ENCODE measurements at places on chromosomes 16 and 17. TPM values are rescaled to one million over a fixed set of nuclear protein-coding genes. Genes with fewer than 3 reads are reported as not detected.

The SMIM5 gene
- 29.5 TPM for polyA plus RNA-seq

The KRT9 gene
- not detected for polyA plus RNA-seq

The GABARAP gene
- 1,252 TPM for polyA plus RNA-seq

The KIF18B gene
- polyA plus RNA-seq, result 2.2 TPM

The GPRC5B gene
- polyA plus RNA-seq, result 16.3 TPM

The MRPS23 gene
- 43.3 TPM for polyA plus RNA-seq

The HGS gene
- polyA plus RNA-seq, result 138 TPM

The RNF222 gene
- polyA plus RNA-seq, result 1.5 TPM

The JPH3 gene
- polyA plus RNA-seq, result 0.31 TPM

The DOC2B gene
- polyA plus RNA-seq, result 3.8 TPM

The OR3A1 gene
- polyA plus RNA-seq, result not detected

The ITGAD gene
- not detected for polyA plus RNA-seq

The USP43 gene
- polyA plus RNA-seq, result 1.5 TPM

The RUNDC3A gene
- polyA plus RNA-seq, result 4.5 TPM

The MT4 gene
- not detected for polyA plus RNA-seq

The ZNF597 gene
- polyA plus RNA-seq, result 1.1 TPM

The KRTAP1-5 gene
- polyA plus RNA-seq, result not detected

The GPR142 gene
- not detected for polyA plus RNA-seq

The OR4D1 gene
- polyA plus RNA-seq, result not detected

The KRT13 gene
- 41.1 TPM for polyA plus RNA-seq

The PTX4 gene
- not detected for polyA plus RNA-seq

The SPATA22 gene
- polyA plus RNA-seq, result 1.1 TPM

The TBC1D3 gene
- polyA plus RNA-seq, result not detected

The HSD17B2 gene
- 11.3 TPM for polyA plus RNA-seq

The AIPL1 gene
- polyA plus RNA-seq, result not detected

All from stomach (tissue), 19 donors.